ENCODE measurements at places on chromosomes 2 and 18.

DNA sequence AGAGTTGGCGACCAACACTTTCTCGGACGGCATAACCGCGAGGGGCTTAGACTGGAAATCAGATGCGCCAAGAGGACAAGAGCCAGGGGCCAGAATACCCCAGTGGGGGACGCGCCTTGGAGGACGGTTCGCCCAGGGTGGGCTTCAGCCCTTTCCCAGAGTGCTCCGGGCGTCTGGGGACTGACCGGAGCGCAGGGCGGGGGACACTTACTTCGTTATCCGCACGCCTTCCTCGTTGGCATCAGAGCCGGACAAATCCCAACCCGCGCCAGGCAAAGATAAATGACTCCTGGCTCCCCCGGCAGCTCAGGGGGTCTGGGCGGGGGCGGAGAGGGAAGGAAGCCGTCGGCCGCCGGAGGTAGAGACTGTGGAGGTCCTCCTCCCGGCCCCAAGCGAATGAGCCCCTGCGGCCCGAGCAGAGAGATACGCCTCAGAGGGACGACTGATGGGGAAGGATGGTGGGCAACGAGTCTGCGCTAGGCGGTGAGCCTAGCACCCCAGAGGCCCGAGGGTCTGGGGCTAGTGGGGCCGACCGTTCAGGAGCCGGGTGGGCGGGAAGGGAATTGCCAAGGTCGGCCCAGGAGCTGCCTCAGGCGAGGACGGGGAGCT is 4.7 kb upstream of the SATB2 start:
- DNase-seq: no peak

- DNase-seq: no peak
Measured at GRCh38 chr2:16019617-16020351, 79.4 kb downstream of the MYCN start.

GRCh38 chr2:105785095-105785847 is 40.6 kb downstream of the NCK2 start:
- no peak for DNase-seq

- DNase-seq: no peak
Measured at GRCh38 chr2:38533180-38533579, 69.5 kb downstream of the HNRNPLL start.

- no peak for DNase-seq
Measured at GRCh38 chr2:157786663-157787363, 89.3 kb downstream of the ACVR1 start.

DNA sequence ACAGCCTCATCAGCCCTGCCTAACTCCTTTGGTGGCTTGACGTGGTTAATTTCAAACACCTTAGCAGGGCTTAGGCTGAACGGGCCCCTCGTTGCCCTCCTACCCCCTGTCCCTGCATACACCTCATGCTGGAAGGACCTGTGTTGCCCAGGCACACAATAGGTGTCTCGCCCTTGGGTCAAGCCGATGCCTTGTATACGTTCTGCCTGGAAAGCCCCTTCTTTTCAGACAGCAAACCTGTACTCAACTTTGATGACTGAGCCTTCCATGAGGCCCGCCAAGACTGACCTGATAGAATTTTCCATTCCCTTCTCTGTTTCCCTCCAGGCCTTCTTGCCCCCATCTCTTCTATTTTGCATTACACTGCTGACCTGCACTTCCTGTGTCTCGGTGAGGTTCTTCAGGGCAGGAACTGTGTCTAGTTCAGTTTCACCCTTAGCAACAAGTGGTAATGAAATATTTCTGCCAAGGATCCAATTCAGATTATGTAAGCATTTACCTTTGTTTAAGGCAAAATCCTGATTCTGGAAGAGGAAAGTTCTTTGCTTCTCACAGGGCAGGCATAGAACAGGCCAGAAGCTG is 7.9 kb downstream of the GREB1 start:
- DNase-seq: no peak

- no peak for DNase-seq
Measured at GRCh38 chr18:52468496-52468895, 128.5 kb downstream of the DCC start.

DNA sequence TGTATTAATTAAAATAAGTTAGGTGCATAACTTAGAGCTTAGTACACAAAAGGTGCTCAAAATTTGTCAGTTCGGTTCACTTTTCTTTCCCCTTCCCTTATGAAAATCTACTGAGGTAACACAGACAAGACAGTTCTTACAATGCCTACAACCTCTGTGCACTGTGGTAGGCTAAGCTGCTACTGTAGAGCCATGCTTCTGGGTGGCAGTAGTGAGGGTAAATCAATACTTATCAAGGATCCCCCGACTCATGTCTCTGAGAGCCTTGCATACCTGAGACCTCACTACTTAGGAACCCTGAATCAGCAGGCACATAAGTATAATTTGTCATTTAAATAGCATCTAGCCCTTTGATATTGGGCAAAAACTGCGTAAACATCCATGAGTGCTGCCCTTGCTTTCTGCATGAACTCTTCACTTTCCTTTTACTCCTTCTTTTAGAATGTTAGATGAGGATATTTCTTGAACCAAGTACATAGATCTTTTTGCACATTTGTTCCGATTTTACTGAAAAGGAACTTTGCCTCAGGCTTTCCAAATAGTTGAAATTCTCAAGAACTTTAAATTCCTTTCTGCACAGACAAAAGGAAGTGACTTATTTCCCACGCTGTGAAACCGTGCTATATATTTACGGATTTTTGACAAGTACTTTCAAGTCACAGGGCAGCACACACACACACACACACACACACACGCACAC is 234.4 kb downstream of the TRIB2 start:
- DNase-seq: no peak
